ENCODE measurements at places on chromosomes 12 and 14.

GRCh38 chr12:79690638-79691510, at the start of gene PAWR:
TSS of gene PAWR (minus strand) at chr12:79690964. CDS start at chr12:79690244, 720 bp downstream.
- DNase-seq = peak; percentile 45

GRCh38 chr12:114285554-114285953, 120.4 kb downstream of the TBX5 start:
- no peak for DNase-seq

DNA sequence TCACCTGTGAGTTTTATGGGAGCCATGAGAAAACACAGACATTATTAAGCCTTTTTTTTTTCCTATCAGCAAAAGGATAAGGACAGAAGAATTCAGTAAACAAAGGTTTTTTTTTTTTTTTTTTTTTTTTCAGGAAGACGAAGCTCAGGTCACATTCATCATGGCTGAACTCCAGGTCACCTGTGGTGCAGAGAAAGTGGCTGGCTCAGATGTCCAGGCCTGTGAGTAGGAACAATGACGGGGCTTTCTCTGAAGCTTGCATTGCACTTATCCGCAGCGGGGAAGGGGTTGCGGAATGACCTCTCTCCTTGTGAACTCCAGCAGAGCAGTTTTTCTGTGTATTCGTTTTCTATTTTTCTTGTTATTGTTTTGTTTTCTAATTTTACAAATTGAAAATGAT, 759.6 kb upstream of the TMEM132C start:
- DNase-seq = no peak

- DNase-seq = no peak
Measured at GRCh38 chr12:128820723-128821432, 2.9 kb downstream of the SLC15A4 start.

All from CD4-positive, alpha-beta T cell treated with Interferon alpha-2 for 1 hour (primary cell).